ENCODE measurements at places on chromosomes 5 and 9.
A peak's percentile ranks its signal among the peaks of the same experiment; 100 is the strongest.

- DNase-seq: no peak
Observed at GRCh38 chr9:14131356-14132088, 182.4 kb downstream of the NFIB start.

DNA sequence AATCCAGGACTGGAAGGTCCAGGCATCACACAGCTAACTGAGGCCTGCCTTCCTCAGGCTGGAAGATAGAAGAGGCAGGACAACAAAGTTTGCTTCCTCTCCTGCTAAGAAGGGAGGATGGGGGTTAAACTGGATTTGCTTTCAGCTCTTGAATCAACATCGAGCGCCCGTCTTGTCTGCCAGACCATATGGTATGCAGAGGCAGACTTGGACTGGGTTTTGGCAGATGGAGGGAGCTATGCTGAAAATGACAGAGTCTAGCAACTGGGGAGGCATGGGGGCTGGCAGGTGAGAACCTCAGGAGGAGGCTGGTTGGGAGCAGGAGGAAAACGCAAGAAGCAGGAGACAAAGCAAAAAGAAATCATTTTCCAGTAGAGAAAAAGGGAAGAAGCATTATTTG lies 289.5 kb upstream of the IL12B start:
- DNase-seq: no peak

- DNase-seq: no peak
Observed at GRCh38 chr9:77876590-77876989, 155.0 kb downstream of the GNAQ start.

DNA sequence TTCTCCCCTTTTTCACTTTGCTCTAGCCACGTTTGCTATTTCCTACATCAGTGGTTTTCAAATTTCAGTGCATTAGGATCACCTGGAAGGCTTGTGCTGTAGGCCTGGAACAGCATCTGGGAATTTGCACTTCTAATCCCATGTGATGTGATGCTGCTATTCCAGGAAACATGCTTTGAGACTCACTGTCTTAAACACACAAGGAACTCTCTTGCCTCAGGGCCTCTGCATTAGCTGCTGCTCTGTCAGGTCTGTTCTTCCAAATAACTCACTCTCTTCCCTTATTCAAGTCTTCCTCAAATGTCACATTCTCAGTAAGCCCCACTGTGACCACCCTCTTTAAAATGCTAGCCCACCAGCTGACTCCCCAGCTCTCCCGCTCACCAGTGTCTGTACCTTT lies 204.0 kb downstream of the DNAH5 start:
- no peak for DNase-seq

- DNase-seq: no peak
Observed at GRCh38 chr5:28975508-28975907, 1937.1 kb upstream of the CDH9 start.

DNA sequence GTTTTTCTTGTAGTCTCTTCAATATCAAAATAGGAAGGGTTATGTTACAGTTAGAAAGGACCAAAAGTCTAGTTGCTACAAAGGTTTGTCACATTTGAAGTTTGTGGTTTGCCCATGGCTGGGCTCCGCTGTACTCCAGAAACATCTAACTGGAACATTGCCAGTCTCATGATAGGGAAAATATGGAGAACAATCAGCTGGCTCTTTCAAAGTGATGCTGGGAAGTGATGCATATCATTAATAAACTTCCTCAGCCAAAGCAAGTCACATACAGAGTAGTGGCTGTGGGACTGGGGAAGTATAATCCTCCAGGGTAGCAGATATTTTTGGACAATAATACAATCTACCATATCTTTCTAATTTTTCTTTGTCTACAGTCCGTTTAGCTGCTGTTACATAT lies 8.8 kb downstream of the BTF3 start:
- no peak for DNase-seq

DNA sequence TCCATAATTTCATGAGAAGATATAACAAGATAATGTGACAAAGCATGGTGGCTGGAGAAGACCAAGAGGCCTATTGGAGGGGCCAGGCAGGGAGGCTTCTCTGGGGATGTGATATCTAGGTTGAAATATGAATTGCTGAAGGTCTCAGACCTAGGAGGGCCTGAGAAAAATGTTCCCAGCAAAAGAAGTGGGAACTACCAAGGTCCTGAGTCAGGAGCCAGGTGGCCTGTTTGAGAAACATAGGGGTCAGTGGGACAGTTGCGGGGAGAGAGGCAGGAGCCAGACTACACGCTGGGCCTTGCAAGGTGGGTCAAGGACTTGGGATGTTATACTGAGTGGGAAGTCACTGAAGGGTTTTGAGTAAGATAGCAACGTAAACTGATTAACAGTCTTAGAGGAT lies 216.1 kb downstream of the CFAP90 start:
- DNase-seq: no peak

GRCh38 chr9:129972816-129973215 lies 70.2 kb downstream of the FNBP1 start:
- DNase-seq: no peak

GRCh38 chr5:117761186-117761585 lies 1186.6 kb upstream of the SEMA6A start:
- DNase-seq: no peak

- DNase-seq: no peak
Observed at GRCh38 chr5:5217371-5217770, 77.2 kb downstream of the ADAMTS16 start.

GRCh38 chr5:96412868-96413449 lies 20.1 kb downstream of the PCSK1 start:
- no peak for DNase-seq

DNA sequence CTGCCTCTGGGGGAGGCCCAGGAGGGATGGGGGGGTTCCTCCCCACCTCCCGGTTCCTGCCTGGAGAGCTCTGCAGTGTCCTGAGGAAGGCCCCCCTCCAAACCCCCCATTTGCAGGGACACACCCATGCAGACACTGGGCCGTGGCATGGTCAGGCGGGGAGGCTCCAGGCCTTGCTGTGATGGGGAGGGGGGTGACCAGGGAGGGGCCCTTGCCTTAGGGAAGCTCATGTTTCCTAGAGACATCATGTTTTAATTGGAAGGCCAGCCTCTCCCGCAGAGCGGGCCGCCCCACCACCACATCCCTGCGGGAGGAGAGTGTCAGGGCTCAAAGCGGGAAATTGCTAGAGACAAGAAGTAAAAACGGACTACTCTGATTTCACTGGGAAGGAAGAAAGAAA lies 12.0 kb downstream of the PRRX2 start:
- DNase-seq: no peak

GRCh38 chr5:172558076-172558976 lies 82.7 kb upstream of the NEURL1B start:
- DNase-seq: no peak

GRCh38 chr9:96519095-96519494 lies 69.1 kb downstream of the HABP4 start:
- no peak for DNase-seq

- no peak for DNase-seq
Observed at GRCh38 chr9:123318961-123319421, 37.0 kb upstream of the CRB2 start.

DNA sequence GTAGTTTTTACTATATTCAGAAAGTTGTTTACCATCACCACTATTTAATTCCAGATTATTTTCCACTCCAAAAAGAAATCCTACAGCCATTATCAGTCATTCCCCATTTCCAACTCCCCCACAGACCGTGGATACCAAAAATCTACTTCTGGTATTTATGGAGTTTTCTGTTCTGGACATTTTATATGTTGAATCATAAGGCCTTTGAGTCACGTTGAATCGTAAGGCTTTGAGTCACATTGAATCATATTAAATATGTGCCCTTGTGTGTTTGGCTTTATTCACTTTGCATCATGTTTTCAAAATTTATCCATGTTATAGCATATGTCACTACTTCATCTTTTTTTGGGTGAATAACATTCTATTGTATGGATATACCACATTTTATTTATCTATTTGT lies 454.1 kb upstream of the NUDT12 start:
- no peak for DNase-seq

DNA sequence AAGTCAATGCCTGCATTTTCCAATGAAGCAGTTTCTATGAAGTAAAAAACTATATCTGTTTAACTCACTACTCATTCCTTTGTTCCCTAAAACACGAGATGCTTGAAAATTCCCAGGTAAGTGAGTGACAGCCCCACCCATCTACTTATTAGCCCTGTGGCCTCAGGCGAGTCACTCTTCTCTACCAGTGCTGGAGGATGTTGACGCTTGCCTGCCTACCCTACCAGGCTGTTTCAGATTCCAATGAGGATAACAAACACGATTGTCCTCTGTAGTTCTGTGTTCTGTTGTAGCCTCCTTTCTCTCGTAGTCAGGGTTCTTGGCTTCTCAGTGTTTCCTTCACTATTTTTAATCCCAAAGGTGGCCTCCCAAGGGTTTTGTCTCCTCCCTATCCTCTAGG lies 388.8 kb downstream of the KDM4C start:
- DNase-seq: no peak

DNA sequence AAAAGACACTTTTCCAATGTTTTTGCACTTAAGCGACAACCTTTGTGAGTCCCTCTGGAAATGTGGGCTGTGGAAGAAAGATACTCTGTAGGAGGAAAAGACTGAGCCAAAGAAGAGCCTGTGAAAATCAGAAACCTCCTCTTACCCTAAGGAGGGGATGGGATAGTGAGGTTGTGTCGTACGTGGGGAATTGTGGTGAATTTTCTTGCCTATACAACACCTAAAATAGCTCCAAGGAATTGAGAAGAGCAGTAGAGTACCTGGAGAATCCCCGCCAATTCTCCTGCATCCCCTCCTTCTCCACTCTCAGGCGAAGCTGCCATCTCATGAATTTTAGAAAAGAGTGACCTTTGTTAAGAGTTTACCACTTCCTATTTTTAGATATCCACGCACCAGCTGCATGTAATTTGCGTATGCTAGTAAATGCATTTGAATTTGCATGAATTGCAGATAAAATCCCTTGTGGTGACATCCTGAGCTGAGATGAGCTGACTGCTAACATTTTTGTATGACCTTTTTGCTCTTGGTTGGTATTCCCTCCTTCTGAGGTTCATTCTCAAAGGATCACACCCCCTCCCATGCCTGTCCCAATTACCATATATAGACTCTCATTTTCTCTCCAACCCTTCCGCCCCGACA lies 147.2 kb downstream of the PCSK5 start:
- DNase-seq: no peak

DNA sequence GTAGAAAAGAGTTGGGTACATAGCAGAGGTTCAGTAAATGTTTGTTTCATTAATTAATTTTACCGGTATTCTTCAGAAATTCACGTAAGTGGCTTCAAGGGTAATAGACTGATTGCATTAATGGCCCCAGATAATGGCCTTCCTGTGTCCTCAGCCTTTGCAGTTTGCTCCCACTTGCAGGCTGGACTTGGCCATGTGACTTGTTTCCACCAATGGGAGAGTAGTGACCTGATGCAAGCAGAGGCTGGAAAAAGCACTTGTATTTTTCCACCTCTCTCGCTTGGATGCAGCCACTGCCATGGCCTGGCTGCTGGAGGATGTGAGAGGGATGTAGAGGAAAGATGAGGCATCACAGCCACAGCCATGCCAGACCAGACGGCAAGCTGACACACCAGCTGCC lies 480.9 kb downstream of the CDK5RAP2 start:
- peak; percentile 12 for DNase-seq

DNA sequence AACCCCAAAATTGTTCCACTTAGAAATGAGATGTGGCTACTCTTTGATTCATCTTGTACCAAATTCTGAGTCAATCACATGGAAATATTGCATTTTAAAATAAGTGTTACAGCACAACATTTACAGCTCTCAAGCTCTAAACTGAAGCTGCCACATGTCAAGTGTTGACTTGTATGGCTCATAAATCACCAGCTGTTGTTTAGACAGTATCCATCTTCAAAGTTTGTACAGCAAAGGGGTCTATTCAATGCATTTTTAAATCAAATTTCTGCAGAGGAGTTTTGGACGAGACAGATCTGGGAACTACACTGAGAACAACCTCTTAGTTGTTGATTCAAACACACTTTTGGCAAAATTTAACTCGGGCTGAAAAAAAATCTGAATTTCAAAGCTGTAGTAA lies 31.4 kb downstream of the CHSY3 start:
- DNase-seq: no peak

DNA sequence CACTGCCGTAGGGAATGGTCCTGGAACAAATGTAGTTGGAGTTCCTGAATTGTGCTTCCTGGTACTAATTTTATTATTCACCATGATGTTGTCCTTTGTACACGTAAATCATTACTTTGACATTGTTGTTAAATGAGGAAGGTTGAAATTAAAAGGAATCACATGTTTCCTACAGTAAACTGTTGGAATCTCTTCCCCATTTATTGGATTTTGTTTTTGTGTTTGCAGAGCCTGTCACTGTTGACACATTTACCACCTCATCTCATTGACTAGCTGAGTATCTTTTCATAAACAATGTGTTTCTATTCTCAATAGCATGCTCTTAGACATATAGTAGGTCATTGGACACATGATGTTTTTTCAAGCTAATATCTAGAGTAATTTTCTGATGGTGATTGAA lies 1012.5 kb downstream of the NR2F1-AS1 start:
- no peak for DNase-seq

DNA sequence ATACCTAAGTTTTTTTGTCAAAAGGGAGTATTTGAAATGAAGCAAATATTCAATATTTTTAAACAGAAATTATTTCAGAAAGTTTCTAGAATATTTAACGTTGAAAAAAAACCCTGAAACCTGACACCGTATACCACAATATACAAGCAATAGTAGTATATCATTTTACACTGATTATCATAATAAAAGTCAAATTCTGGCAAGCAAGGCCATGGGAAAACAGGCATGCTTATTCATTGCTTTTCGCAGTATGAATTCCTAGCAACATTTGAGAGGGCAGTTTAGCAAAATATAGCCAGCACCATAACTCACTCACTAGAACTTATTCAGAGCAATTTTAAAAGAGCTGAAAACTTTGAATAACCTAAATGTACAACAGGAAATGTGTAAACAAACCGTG lies 46.1 kb downstream of the ERAP1 start:
- DNase-seq: no peak

GRCh38 chr5:30385754-30386153 lies 807.7 kb upstream of the CDH6 start:
- DNase-seq: no peak

DNA sequence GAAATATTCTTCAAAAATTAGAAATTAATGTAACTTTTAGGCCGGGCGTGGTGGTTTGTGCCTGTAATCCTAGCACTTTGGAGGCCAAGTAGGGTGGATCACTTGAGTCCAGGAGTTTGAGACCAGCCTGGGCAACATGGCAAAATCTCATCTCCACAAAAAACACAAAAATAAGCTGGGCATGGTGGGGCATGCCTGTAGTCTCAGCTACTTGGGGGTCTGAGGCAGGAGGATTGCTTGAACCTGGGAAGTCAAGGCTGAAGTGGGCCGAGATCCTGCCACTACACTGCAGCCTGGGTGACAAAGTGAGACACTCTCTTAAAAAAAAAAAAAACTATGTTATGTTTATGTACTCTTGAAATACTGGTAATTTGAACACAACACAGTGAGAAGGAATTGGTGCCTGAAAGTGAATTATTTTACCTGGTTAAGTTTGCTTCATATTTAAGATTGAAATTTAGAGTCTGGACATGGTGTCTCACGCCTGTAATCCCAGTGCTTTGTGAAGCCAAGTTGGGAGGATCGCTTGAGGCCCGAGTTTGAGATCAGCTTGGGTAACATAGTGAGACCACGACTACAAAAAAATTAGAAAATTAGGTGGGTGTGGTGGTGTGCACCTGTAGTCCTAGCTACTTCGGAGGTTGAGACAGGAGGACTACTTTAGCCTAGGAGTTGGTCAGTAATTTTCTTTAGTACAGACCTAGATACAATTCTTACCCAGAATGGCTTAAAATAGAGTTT lies 15.0 kb downstream of the ARRDC3 start:
- DNase-seq: no peak

All from HuH-7 (cell line).